ENCODE measurements at places on chromosomes 1 and 21.

DNA sequence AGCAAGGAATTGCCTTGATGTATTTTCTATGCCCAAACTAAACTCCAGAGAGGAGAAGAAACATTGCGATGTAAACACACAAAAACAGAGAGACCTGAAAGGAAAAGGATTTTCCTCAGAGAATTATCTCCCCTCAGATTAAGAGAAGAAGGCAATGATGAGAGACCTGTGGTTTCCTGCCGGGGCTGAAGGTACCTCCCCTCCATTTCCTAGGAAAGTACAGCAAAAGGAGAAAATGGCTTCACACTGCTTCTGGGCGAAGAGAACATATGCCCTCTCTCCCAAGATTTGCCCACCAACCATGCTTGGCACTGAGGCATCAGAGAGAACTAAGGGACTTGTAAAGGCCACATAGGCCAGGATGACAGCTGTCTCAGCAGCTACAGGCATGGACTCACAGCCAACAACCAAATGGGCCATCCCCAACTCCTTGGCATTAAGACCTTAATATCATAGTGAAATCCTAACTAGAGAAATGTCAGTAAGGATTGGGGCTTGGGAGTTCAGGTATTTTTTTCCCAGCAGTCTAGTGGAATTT, 523.0 kb downstream of the PTPRC start:
- DNase-seq = no peak

DNA sequence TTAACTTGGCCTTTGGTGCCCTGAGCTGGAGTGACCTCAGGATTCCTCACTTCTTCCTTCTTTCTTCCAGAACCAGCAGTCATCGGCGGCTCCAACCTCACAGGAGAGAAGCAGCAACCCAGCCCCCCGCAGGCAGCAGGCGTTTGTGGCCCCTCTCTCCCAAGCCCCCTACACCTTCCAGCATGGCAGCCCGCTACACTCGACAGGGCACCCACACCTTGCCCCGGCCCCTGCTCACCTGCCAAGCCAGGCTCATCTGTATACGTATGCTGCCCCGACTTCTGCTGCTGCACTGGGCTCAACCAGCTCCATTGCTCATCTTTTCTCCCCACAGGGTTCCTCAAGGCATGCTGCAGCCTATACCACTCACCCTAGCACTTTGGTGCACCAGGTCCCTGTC, 6.3 kb upstream of the OLFML3 start:
- no peak for DNase-seq

- no peak for DNase-seq
Observed at GRCh38 chr1:166152978-166153377, 13.8 kb downstream of the FAM78B start.

- DNase-seq = no peak
Observed at GRCh38 chr1:162333991-162334390, 42.7 kb downstream of the SPATA46 start.

DNA sequence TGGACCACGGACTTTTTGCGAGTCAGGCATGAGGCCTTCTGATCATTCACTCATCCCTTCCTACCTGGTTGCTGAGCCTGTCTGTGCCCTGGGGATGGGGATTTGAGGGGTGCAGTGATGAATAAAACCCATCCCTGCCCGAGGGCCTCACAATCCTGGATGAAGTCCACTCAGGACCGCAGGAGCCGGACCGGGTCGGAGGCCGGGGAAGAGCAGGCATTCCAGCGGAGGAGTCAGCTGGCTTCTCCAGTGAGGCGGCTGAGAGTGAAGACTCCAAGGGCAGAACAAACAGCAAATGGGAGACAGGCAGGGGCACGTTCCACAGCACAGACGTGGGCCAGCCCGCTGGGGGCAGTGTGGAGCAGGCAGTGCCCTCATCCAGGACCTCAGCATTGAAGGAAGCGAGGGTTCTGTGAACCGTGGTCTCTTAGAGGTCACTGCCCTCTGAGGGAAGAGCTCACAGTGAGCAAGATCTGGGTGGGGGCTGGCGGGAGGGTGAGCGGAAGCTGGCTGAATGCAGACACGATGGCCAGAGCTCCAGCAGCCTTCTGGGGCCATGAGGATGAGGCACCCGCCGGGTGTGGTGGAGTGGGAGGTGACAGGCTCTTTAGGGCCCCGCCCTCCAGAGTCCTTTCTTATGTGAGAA, 10.9 kb upstream of the LRRC3 start:
- no peak for DNase-seq

GRCh38 chr1:47684964-47685762, 247.3 kb downstream of the FOXD2 start:
- peak; percentile 65 for DNase-seq

DNA sequence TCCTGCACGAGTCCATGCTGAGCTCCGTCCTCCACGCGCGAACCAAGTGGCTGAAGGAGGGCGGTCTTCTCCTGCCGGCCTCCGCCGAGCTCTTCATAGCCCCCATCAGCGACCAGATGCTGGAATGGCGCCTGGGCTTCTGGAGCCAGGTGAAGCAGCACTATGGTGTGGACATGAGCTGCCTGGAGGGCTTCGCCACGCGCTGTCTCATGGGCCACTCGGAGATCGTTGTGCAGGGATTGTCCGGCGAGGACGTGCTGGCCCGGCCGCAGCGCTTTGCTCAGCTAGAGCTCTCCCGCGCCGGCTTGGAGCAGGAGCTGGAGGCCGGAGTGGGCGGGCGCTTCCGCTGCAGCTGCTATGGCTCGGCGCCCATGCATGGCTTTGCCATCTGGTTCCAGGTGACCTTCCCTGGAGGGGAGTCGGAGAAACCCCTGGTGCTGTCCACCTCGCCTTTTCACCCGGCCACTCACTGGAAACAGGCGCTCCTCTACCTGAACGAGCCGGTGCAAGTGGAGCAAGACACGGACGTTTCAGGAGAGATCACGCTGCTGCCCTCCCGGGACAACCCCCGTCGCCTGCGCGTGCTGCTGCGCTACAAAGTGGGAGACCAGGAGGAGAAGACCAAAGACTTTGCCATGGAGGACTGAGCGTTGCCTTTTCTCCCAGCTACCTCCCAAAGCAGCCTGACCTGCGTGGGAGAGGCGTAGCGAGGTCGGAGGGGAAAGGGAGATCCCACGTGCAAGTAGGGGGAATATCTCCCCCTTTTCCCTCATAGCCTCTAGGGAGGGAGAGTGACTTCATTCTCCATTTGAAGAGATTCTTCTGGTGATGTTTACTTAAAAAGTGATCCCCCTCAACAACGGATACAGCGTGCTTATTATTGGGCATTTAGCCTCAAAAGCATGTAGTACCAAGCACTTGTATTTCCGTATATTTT, 991 bp downstream of the PRMT6 start:
- peak; percentile 86 for DNase-seq

DNA sequence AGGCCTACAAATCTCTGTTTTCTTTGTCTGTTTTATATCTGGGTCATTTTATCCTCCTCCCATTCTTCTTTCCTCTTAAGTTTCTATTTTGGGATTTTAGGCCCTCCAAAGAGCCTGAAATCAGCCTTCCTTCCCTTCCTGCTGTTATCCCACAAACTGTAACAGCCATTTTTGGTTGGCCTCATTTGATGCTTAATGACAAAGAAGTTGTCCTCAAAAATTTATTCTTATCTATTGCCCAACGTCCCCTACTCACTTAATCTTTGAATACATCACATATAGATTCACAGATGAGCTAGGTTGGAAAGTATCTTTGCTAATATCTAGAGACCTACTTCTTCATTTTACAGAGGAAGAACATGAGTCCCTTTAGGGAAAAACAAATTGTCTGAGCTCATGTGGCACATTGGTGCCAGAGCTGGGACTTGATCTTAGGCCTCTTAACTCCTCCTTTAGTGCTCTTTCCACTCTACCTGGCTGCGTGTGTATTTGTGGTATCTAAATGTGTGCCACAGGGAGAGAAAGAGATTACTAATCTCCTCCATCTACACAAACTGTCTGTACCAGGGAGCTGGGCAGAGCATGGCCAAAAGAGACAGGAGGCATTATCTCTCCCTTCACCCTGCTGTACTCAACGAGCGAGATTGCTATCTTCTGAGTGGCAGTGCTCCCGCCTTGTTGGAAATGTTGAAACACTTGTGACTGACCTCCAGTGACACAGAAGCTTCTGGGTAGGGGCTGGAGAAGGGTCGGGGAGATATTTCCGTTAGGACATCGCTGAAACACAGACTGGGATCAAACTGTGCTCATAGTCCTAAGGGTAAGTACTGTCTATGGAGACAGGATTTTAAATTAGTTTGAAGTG, 30.1 kb downstream of the RHEX start:
- DNase-seq = no peak

DNA sequence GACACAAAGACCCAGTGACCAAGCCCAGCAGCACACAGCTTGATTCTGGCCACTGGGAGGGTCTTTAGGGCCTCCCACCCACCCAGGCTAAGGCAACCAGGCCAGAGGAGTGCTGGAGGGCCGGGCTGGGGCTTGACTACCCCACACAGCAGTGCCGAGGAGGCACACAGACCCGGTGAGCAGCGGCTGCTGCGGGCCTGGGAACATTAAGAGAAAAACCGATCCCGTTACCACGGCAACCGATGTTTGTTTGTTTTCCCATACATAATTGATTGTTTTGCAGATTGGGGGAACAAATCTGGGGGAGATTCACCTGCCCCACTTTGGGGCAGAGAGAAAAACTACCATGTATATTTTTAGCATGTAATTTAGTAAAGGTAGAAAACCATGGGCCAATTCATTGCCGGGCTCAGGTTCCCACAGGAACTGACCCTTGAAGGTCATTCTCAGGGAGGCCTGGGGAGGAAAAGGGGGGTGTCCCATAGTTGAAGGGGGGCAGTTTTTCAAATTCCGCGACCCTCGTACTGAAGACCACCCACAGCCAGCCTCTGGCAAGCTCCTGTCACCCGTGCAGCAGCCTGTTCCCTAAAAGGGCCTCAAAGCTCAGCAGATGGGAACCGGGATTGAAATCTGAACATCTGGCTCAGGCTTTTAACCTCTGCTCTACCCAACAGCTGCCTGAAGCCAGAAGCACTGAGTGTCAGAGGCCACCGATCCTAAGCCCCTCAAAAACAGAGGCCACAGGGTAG, 35.3 kb downstream of the CHD5 start:
- peak; percentile 41 for DNase-seq

- DNase-seq = peak; percentile 90
Observed at GRCh38 chr1:230822092-230822581, 46.2 kb downstream of the C1orf198 start.

- no peak for DNase-seq
Observed at GRCh38 chr21:17201741-17202260, 311.0 kb upstream of the CXADR start.

DNA sequence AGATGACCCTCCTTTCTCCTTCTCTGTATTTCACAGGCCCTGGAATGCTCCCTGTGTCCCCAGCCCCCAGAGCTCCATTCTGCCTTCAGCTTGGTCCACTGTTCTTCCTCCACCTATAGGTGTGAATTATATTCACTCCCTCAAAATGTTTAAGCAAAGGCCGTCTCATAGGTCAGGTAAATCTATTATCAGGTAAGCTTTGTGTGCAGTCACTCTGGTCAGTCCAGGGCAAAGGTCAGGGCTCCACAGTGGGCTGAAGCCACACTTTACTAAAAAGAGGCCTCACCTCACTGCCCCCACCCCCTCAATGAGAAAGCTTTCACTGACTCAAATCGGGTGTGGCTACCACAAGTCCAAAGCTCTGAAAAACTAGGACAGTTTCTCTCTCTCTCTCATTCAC, 65.9 kb downstream of the DNTTIP2 start:
- DNase-seq = no peak

- DNase-seq = no peak
Observed at GRCh38 chr1:42385283-42385682, 4.7 kb downstream of the RIMKLA start.

DNA sequence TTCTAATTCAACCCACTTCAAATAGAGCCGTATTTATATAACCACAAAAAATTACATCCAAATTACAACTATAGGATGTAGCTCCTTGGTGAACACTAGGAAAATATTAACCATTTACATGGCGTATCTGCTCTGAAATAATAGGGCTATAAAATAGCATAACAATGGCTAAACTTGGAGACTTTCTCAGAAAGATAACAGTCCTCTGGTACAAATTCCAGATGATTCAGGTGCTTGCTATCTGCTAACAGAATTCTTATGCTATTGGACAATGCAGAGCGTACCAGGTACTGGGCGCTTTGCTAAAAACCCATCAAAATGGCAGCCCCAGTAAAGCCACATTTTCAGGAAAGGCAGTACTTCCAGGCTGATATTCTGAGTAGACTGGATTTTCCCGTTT, 209.7 kb upstream of the C8B start:
- DNase-seq = no peak

DNA sequence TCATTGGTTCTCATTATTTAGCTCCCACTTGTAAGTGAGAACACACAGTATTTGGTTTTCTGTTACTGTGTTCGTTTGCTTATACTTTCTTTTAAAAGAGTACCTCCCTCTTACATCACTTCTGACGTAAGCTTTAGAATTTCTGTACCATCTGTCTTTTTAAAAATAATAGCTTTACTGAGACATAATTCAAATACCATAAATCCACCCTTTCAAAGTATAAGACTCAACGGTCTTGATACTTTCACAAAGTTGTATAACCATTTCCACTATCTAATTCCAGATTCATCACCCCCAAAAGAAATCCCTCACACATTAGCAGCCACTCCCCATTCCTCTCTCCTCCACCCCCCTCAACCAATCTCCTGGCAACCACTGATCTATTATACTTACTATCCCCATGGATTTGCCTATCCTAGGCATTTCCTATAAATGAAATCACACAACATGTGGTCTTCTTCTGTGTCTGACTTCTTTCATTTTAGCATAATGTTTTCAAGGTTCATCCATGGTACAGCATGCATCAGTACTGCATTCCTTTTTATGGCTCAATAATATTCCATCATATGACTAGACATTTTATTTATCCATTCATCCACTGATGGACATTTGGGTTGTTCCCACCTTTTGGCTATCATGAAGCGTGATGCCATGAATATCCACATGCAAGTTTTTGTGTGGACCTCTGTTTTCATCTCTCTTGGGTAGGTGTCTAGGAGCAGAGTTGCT, 104.7 kb downstream of the HLCS start:
- DNase-seq = no peak

- no peak for DNase-seq
Observed at GRCh38 chr21:29376556-29376955, 77.8 kb downstream of the BACH1 start.

DNA sequence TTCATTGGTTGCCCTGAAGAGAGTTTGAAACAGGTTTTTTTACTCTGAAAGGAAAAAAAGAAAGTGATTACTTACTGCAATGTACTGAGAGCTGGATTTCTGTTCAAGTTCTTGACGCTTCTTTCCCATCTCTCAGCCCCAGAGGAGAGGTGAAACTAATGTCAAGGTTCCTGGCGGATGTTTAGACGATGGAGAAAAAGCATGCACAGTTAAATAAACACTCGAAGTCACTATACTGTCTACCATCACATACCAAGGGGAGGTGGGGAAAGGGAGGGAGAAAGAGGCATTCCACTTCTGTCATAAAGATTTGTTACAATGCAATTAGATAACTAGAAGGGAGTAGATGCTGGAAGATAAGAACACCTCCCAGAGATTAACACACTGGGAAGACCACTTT, 177.0 kb upstream of the TNR start:
- DNase-seq = no peak

DNA sequence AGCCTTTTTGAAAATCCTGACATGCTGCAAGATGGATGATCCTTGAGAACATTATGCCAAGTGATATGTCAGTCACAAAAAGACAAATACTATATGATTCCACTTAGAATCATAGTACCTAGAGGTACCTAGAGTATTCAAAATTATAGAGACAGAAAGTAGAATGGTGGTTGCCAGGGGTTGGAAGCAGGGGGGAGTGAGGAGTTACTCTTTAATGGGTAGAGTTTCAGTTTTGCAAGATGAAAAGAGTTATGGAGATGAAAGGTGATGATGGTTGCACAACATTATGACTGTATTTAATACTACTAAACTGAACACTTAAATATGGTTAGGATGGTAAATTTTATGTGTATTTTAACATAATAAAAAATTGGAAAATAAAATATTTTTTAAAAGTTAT, 37.9 kb upstream of the PODN start:
- DNase-seq = no peak

GRCh38 chr1:9084906-9085305, 15.5 kb upstream of the SLC2A5 start:
- DNase-seq = no peak

Data from right hindlimb (tissue), 1 donor.